ENCODE measurements at places on chromosomes 3 and 15. TPM values are rescaled to one million over a fixed set of nuclear protein-coding genes. Genes with fewer than 3 reads are reported as not detected.
A peak's percentile ranks its signal among the peaks of the same experiment; 100 is the strongest.

DNA sequence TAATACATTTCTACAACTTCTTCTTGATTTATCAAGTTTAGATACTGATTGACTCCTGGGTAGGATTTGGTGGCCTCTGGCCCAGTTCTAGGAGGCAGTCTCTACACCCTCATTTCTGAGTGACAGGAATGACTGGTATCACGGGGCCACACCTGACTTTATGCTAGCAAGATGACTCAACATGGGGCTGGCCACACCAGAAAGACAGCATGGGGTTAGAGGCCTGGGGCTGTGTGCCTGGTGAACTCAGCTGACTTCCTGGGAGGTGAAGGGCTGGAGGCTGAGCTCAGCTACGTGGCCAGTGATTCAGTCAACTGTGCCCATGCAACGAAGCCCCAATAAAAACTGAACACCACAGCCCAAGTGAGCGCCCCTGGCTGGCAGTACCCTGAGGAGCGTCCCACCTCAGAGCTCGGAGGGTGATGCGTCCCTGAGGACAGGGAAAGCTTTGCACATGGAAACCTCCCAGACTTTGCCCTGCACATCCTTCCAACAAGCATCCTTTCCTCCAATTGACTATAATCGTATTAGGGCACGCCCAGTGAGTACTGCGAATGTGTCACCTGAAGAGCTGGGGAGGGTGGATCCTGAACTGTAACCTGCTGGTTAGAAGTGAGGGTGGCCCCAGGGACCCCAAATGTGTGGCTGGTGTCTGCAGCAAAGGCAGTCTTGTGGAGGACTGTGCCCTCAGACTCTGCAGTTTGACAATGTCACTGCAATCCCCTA lies 57.2 kb downstream of the NIPA2 start:
- peak; percentile 90 for DNase-seq

DNA sequence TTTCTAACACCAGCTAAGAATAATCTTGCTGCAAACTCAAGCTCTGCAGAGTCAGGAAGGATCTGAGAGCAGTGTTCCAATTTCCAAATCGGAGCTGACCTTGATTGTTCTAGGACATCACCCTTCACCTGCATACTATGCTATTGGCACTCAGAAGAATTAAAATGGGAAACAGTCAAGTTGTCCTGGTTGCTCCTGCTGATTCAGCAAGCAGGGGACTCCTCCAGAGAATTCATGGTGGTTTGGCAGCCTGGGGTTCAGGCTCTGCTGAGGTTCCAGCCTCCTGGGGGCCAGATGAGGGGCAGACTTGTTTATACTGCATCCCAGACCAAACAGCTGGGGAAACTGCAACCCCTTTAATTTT lies 213.7 kb upstream of the ADAMTS9 start:
- DNase-seq = no peak

DNA sequence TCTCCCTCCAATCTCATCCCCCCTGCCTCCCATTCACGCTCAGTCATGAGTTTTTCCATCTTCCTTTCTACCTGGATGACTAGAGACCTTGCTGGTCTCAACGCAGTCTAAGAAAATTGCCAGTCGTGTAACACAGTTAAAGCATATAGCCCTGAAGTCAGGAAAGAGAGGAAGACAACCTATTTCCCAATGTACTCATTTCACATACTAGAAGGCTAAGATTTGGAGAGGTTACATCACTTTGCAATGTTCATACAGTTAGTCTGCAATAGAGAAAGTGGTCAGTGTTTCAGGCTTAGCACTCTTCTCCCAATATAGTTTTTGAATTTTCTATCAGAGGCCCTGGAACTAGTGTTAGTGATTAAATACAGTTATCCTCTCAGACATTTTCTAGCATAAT lies 278.6 kb downstream of the EDEM1 start:
- no peak for DNase-seq

- DNase-seq = no peak
These were observed 33.4 kb upstream of the CHRM5 start for GRCh38 chr15:33934921-33935320.

FOXL2NB gene
- total RNA-seq = 7.2 TPM

- peak; percentile 82 for DNase-seq
These were observed 413.9 kb downstream of the RBMS3 start for GRCh38 chr3:29694783-29695182.

- peak; percentile 70 for DNase-seq
These were observed 40.8 kb downstream of the NUP210 start for GRCh38 chr3:13379201-13379830.

- no peak for DNase-seq
These were observed 14.5 kb upstream of the PRKCI start for GRCh38 chr3:170207717-170208116.
